ENCODE measurements at places on chromosomes 16 and 17.

GRCh38 chr17:41549596-41550039 lies 21.5 kb upstream of the KRT19 start:
- DNase-seq = peak; percentile 17

- DNase-seq = no peak
Measured at GRCh38 chr16:61471023-61471422, 565.2 kb downstream of the CDH8 start.

DNA sequence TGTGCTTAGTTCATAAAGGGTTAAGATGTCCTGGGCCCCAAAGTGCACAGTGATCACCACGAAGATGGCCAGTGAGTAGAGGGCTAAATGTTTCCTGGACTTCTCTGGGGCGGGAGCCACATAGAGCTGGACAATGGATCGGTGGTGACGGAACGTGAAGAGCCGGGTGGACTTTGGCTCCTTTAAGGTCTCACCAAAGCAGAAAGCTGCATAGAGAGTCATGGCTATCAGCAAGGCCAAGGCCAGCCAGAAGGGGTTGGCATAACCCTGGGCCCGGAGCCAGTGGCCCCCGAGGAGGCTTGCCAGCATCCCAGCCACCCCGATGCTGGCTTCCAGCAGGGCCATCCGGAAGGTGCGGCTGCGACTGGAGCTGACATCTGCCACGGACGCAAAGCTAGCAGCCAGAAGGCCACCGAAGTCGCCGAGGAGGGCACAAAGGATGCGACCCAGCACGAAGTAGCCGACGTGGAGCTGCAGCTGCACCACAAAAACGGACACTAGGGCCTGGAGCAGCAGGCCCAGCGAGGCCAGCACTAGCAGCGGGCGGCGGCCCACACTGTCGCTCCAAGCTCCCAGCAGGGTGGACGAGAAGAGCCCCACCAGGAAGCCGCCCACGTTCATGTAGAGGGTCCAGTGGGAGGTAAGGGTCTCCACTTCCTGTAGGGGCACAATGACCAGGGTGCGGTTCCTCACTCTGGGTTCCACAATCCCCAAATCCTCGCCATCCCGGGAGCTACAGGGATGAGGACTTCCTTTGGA lies 1.0 kb downstream of the SLC46A1 start:
- DNase-seq = no peak

GRCh38 chr17:28469376-28469775 lies 4.1 kb upstream of the SLC13A2 start:
- DNase-seq = no peak

DNA sequence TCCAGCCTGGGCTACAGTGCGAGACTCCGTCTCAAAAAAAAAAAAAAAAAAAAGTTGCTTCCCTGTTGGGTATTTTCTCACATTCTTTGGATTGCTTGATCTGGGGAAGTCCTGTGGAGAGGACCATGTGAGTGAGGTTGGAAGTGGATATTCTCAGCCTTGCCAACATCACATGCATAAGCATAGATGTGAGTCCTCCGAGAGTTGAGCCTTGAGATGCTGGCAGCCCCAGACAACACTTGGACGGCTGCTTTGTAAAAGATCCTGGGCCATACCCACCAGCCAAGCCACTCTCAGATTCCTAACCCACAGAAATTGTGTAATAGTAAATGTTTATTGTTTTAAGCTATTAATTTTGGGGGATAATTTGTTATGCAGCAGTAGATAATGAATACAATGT lies 1570.0 kb upstream of the GOT2 start:
- DNase-seq = no peak

DNA sequence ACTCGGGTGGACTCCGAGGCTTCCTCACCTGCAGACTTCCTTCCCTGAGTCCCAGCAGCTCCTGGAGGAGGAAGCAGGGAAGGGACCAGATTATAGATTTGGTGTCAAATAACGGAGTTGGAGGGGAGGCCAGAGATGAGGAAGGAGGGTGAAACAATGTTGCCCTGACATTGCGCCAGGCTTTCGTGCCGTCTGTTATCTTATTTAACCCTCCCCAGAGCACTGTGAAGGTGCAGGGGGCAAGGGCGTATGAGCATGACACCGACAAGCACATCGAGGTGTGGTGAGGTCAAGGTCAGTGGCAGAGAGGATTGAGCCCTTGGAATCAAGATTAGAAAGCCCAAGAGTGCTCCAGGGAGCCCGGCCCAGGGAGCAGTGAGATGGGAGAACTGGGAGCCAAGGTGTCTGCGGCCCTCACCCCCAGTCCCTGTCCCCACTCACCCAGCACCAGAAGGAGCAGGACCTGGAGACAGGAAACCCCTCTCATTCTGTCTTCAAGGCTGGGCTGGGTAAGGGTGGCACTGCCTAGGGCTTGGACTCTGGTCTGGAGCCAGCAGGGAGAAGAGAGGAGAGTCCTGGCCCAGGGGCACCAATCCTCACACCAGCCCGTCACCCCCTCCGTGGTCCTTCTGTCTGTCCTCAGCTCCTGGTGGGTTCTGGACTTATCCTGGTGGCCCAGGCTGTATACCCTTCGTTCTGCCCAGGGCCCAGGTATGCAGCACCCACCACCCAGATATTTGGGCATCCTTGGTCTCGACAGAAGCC lies 1.1 kb downstream of the PRSS33 start:
- DNase-seq = peak; percentile 46

DNA sequence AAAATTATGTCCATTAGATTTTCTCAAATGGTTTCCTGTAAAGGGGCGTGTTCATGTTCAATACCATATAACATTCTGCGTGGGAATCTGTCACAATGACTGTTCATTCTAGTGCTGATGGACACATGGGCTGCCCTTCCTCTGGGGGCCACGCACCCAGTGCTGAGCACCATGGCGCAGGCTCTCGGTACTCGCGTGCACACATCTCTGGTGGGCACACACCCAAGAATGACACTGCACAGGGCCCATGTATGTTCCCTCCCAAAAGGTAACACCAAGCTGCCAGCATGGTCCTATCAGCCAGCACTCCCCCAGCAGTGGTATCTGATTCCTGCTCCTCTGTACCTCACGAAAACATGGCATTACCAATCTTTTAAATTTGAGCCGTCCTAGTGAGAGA lies 13.7 kb downstream of the B9D1 start:
- DNase-seq = no peak

- no peak for DNase-seq
Measured at GRCh38 chr16:49773534-49774475, 82.1 kb downstream of the ZNF423 start.

DNA sequence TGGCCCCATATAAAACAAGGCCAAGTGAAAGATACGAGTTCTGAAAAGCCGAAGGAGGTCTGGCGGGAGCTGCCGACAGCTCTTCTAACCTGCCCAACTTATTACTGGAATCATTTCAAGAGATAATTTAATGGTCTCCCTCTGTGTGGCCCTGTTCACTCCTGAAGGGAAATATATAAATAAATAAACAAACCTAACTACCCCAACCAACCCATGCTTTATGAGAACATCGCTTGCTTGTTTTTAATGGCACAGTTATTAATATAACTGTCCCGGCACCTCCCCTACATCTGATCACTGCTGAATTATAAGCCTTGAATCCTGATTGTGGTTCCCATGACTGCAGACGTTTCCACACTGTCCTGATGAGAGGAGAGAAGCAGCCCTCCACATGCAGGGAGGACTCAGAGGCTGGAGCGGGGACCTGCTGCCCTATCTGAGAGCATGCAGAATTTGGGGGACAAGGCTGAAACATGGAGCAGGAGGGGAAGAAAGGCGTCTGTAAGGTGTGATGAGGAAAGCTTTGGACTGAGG lies 22.2 kb downstream of the CDK5RAP3 start:
- DNase-seq = no peak

GRCh38 chr17:38425744-38426143 lies 2.5 kb upstream of the ARHGAP23 start:
- DNase-seq = no peak

DNA sequence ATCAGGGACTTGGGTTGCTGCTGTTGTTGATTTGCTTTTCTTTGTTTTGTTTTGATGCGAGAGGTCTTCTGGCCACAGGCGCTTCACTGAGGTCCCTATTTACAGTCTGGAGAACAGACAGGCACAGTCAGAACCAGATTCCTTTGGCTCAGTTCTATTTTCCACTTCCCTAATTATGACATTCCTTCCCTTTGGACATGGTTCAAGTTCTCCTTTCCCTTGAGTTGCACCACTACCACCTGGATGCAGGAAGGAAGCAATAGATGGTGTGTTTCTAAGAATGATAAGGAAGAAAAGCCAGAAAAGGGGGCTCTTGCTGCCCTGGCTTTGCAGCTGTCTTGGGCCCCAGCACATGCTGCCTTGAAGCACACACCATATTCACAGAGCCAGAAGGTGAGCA lies 160.6 kb downstream of the MAF start:
- no peak for DNase-seq

- DNase-seq = peak; percentile 93
Measured at GRCh38 chr16:88743693-88744576, 37.6 kb downstream of the CTU2 start.

GRCh38 chr17:15480204-15480603 lies 12.8 kb upstream of the CDRT4 start:
- no peak for DNase-seq

DNA sequence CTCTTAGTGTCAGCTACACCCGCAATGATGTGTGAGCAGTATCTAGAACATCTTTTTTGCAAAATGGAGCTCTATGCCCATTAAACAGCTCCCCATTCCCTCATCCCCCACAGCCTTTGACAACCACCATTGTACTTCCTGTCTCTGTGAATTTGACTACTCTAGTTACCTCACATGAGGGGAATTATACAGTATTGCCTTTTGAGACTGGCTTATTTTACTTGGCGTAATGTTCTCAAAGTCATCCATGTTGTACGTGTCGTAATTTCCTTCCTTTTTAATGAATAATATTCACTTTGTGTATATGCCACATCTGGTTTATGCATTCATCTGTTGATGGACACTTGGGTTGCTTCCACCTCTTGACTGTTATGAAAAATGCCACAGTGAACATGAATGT lies 23.2 kb upstream of the CCL22 start:
- DNase-seq = no peak

- DNase-seq = no peak
Measured at GRCh38 chr17:36104701-36105181, 1.1 kb downstream of the CCL4 start.

DNA sequence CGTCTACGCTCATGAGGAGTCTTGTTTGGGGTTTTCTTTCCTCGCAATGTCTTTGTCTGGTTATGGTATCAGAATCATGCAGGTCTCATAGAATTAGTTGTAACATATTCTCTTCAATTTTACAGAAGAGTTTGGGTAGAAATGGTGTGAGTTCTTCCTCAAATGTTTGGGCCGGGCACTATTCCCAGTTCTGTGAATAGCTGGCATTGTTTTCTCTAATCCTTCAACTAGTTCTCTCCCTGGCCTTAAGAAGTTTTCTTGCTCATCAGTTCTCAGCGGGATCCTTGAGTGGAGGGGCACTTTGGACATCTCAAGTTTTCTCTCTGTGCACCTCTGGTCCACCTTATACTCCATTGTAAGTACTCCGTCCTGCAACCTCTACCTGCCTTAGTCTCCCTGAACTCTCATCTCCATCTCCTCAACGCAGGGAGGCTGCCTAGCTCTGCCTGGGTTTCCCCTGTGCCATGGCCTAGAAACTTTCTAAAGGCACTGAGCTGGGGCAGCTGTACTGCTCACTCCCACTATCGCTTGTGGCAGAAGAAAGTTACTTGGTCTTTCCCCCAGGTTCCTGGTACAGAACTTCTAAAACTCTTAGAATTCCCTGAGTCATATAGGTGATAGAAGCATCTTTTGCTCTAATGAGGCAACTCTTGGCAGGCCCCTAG lies 16.9 kb downstream of the NSMCE1 start:
- DNase-seq = peak; percentile 35

DNA sequence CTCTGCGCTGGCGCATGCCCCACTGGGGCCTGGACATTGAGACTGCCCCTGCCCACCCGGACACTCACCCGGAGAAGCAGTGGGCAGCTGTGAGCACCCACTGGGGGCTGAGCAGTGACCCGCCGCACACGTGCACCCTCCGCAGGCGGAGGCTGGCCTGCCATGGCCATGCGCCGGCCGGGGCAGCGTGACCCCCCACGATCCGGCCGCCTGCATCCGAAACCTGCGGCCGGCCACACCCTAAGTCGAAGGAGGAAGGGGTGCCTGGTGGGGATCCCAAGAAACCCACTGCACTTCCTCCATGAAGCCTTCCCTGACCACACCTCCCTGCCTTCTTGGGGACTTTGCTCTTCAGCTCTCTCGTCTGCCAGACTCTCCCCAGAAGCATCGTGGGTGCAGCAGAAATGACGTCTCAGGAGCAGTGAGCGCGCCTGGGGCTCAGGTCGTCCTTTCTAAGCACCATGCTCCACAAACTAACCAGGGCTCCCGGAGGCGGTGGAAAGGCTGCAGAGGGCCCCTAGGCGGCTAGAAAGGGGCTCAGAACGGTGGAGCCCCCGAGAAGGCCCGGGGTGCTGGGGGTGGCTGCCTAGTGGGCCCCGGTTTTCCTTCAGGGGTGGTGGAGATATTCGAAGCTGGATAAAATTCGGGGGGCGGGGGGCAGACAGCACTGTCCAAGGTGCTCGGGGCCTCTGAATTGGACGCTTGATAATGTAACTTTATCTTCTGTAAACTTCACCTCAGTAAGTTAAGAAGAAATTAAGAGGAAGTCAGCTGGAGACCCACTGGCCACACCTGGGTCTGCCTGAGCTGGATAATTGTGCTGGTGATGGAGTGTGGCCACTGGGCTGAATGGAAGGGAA lies 1.5 kb downstream of the TPSG1 start:
- DNase-seq = no peak

- no peak for DNase-seq
Measured at GRCh38 chr17:40821536-40821935, 878 bp downstream of the KRT10 start.

- no peak for DNase-seq
Measured at GRCh38 chr16:78896280-78896679, 704.3 kb downstream of the MAF start.

GRCh38 chr16:12798846-12799245 lies 4.8 kb downstream of the CPPED1 start:
- no peak for DNase-seq

DNA sequence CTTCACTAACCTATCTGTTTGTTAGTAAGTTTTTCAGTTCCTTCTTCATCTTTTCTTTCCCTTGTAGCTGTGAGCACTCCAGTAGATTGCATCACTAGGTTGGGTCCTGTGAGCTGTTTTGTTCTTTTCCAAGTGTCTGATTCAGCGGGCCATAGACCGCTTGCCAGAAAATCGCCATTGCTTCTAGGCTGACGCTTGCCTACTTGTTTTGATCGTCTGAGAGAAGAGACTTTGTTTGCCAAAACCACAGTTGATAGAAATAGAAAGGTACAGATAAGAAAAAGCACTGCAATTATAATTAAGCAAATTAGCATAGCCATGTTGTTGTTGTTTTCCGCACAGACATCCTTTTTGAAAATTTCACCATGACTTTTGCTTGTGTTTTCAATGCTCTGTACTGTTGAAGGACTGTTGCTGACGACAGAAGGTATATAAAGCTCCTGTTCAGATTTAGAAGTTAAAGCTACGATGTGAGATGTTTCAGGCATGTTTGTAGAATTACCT lies 3.1 kb downstream of the EVI2A start:
- peak; percentile 84 for DNase-seq

GRCh38 chr17:61291451-61292285 lies 108.0 kb upstream of the TBX2 start:
- DNase-seq = no peak
